Inflammatory macrophage treated with lipopolysaccharide for 1 hour (primary cell): ENCODE measurements at places on chromosomes 6 and 20.

DNA sequence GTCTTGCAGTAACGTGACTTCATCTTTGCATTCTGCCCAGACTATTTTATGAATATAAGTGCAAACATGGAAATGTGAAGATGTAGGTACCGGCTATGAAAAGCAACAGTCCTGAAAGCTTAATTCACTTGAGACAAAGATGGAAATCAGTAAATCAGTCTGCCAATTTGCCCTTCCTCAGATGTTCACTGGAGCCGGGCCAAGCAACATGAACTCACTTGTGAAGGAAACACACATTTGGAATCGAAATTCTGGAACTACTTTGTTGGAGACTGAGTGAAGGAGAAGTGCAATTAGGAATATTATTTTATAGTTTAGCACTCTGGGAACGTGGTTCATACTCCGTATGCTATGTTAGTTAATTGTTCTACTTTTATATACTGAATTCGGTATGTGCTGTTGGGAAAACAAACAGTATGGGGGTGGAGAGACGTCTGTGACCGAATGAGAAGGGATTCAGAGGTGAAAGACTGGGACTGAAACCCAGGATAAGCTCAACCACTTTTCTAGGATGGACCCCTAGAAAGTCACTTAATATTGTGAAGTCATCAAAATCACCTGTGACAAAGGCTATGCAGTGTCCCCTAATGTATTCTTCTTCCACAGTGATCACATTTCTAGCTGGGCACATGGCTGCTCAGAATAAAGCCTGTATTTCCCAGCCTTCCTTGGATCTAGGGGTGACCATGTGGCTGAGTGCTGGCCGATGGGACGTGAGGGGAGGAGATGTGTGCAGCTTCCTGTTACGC, 95.5 kb downstream of the PREX1 start:
- no peak for DNase-seq

DNA sequence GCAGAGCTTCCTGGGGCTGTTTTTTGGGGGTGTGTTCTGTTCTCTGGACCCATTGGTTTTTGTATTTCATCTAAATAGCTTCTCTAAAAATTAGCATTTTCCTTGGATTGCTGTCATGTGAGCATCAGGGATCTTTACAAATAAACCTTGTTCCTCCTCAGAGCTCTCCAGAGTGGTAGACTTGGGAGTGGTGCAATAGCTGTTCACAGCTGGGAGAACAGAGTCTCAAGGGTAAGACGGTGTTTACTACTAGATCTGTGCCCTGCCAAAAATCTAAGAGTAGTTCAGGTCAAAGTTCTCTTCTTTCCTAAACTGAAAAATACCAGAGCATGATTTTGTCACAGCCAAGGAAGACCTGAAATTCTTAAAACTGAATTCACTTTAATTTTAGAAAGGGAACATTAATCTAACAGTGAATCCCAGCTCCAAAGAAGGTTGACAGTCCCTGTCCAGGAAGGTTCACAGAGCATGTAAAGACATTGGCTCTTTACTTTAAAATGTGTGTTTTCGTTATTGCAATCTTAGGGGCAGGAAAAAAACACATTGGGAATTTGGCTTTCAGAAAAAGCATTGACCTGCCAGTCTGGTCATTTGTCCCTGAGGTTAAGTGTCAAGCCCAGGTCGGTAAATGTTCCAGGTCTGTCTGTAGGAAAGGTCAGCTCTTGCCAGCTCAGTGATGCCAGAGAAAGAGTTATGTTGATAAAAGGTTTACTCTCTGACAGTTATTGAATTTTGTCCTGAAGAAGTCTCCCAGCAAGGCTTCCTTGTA, 43.3 kb downstream of the VAPB start:
- peak; percentile 41 for DNase-seq

GRCh38 chr6:34598712-34599111, 42.6 kb upstream of the SPDEF start:
- no peak for DNase-seq

GRCh38 chr20:52142757-52143156, 48.8 kb downstream of the ZFP64 start:
- DNase-seq: no peak

DNA sequence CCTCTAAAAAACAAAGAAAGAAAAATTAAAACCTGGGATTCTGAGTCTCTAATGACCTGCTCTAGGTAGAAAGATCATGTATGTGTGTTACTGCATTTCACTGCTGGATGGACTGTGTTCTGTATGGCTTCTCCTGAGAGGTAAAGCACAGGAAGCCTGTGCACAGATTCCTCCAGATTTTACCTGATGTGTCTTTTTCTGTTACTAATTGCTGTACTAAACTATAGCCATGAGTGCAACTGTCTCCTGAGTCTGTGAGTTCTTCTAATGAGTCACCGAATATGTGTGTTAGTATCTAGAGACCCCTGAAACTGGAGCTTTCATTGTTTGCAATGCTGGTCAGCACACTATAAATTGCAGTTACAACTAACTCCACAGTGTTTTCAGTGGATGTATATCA, 270.8 kb downstream of the CDKAL1 start:
- DNase-seq: no peak

GRCh38 chr6:25167961-25168360, 111.2 kb upstream of the CARMIL1 start:
- DNase-seq: peak; percentile 68

DNA sequence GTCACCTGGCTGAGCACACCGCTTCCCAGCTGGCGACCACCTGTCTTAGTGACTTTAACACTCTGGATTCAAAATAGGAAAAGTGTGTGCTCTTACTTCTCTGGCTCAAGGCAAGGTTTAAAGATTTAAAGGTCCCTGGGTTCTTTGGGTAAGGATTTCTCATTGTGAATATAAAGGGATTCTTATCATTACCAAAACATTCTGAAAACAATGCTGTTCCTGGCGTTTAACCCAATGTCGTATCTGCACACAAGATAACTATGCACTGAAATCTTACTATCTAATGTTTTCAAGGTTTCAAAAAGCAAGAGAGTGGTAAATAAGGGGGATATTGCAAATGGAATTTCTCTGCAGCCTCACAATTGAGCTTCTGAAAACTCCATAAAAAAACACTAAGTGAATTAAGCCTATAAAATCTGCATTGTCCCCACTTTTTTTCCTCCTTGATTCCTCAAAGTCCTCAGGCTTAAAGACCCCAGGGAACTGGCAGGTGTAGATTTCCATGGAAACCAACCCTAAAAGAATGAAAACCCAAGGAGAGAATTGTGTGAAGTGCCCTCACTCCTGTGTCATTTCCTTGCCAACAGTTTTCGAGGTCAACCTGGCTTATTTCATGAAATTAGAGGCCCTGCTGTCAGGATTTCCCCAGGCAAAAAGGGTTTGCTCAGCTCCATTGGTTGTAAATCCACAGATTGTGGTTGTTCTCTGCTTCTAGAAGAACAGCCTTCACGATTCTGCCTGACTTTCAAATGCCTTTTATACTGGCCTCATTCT, 44.0 kb downstream of the BMP2 start:
- DNase-seq: no peak

DNA sequence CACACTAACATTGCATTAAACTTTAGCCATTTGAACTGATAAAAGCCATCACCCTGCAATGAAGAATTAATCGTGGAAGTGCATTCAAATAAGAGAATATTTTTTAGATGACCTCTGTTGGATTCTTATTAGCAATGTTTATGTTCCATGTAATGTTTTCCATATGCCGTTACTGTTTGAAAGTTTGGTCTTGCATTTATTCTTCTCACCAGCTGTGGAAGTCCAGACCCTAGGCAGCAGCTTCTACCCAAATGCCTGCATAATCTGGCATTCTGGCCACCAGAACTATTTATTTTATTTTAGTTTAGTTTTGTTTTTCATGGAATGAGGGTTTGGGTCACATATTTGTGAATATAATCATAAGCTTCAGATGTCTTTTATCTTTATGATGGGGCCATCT, 140.4 kb downstream of the SAMD5 start:
- DNase-seq: no peak

DNA sequence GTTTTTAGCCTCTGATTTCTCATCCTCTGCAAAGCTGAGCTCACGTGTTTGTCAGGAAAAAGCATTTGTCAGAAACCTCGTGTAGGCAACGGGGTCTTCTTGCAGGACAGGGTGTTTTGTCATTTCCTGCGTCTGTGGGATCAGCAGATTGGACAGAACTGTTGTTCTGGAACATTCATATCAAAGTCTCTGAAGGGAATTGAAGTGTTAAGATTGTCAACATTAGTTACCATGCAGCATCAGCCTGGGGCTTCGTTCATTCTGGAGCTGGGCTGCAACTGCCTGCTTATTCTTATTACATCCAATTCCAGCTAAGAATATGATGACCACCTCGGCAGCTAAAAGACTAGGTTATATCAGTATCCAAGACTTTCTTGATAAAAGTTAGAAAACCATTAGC, 71.0 kb upstream of the RALGAPA2 start:
- DNase-seq: no peak

DNA sequence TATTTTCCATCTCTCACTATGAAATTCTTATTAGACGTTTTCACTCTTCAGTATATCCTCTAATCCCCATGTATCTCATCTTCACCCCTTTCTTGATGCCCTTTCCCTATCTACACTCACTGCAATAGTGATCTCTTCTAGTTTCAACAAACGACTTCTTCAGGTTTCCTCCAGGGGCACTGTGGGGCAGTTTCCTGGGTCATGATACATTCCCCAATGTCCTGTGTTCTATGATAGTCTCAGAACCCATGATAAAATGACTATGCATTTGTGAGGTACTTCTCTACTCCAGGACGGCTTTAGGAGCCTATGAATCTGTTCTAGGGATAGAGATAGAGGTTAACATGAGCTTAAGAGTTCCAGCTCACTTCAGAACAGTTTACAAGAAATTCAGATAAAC, 183.3 kb downstream of the FOXC1 start:
- no peak for DNase-seq

DNA sequence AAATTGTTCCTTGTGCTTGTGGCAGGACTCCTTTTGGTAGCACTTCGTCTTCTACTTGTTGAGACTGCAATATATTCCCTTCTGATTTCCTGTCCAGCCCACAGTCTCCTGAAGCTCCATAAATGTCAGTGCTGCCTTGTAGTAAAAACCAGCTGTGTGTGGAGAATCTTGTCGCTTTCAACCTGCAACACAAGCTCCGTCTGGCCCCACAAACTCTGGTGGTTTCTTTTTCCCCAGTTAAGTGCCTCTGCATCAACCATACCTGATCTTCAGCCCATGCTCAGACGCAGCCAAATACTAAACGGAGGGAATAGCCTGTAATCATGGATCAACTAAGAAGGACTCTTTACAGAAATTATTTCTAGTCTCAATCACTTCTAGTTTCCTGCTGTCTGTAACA, 1133.3 kb upstream of the ADGRB3 start:
- no peak for DNase-seq

- no peak for DNase-seq
These were observed 354.1 kb downstream of the RFPL4B start for GRCh38 chr6:112701201-112701600.

DNA sequence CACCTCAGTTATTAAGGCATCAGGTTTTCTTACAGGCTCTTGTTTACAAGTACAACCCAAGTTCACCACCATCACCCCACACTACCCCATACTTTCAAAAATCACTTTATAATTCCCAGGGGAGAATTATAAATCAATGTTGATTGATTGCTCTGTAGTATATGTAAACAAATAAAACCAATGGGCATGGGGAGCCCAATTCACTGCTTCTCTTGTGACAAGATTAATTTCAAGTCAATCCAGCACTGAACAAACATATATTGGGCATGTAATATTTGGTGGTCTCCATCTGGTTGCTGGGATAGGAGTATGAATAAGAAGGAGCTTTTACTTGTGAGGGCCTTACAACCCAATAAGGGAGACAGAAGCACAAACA, 95.8 kb downstream of the CLVS2 start:
- DNase-seq: no peak

DNA sequence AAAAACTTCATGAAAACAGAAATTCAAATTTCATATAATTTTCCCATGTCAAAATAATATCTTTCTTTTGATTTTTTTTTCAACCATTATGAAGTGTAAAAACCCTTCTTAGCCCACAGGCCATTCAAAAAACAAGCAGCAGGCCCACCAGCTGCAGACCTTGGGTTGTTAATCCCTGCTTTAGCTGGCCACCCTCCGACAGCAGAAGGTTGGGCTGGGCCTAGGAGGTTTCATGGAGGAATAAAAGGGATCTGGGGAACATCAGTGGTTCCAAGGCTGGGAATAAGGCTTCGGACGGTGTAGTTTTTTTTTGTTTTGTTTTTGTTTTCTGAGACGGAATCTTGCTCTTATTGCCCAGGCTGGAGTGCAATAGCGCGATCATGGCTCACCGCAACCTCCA, 3.6 kb upstream of the HSP90AB1 start:
- no peak for DNase-seq

- DNase-seq: no peak
These were observed 136.0 kb downstream of the HFE start for GRCh38 chr6:26223228-26223627.

DNA sequence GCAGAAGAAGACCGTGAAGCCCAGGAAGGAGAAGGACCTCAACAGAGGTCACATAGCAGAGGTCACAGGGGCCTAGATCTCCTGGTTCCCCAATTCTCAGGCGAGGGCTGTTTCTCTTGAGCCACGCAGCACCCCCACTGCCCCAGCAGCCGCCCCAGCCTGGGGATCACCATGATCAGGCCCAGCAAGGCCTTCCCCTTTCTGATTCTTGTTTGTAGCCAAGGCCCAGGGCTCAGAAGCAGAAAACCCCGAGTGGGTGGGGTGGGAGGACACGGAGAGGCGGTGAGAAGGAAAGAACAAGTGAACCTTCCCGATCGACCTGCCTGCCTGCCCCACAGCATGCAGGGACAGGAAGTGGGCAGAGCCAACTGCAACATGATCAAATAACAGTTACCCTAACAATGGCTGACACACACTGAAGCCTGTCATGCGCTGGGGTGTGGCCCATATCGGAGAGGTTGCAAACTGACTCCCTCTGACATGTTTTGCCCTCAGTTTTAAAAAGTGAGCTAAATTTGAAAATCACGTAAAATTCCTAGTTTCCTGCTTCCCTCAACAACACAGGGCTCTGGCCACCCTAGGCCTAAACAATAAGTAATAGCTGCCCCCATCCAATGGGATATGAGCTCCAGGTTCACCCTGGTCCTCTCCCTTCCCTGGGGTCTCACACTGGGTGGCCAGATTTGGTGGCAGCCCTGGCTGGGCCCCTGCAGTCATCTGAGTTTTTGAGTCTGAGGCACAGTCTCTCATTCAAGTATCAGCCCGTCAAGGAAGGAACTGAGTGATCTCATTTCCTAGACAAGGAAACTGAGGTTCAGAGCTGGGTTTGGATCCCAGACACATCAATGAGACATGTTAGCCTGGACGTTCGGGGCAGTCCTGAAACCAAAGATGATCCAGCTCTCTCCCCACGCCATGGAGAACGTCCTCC, 6.5 kb downstream of the PEDS1 start:
- DNase-seq: peak; percentile 89

- no peak for DNase-seq
These were observed 57.1 kb downstream of the CRYBG1 start for GRCh38 chr6:106417572-106418147.

- DNase-seq: no peak
These were observed 58.1 kb upstream of the ESR1 start for GRCh38 chr6:151749341-151749740.
